ENCODE measurements at places on chromosomes 2 and 18.

- DNase-seq, result no peak
Observed at GRCh38 chr18:47397671-47398319, 146.3 kb upstream of the SKOR2 start.

DNA sequence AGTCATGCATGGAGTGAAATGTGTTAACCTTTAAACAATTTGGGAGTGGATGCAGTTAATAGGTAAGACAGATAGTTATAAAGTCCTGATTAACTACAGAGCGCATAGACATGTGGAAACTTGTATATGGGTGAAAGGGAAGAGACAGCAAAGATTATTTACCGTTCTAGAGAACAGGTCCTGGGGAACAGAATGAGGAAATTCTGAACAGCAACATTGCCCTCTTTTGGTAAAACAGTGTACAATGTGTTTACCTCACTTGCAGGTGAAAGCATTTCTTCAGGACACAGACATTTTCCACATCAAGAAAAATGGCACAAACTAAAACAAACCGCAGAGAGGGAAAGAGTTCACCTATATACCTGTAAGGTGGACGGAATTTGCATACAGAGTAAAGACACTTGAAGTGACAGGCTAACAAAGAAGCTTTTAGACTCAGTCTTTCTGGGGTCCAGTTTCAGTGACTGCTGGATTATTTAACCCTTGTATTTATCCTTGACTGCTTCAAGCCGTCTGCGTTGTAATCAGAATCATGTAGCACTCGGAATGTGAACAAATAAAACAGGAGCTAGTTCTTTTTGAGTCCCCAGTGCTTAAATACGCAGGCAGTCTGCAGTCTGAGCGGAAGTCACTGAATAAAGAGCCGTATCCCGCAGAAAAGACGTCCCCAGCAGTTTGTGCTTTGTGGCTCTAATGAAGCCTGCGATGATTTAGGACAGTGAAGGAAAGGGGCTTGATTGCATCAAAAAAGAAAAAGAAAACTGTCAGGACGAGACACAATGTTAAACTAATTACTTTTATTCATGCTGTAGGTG, 364.8 kb upstream of the GALNT5 start:
- no peak for DNase-seq

- DNase-seq, result no peak
Observed at GRCh38 chr2:120926463-120927264, 191.0 kb downstream of the GLI2 start.

- DNase-seq, result no peak
Observed at GRCh38 chr18:10417664-10418063, 36.8 kb upstream of the APCDD1 start.

- no peak for DNase-seq
Observed at GRCh38 chr2:192465141-192465540, 270.4 kb upstream of the TMEFF2 start.

DNA sequence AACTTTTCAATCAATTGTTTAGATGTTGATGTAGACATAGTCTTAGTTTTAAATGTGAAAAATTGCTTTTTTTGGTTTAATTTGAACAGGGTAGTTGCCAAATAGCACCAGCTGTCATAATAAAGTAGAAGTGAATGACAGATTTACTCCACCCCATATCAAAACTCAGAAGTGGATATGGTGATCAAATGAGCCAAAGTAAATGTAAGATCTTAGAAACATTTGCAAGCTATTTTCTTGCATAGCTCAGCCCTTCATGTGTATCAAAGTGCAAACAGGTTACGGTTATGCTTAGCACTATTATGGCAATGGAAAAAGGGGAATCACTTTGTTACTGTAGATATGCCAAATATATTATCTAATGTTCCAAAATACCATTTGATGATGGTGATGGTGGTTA, 540.9 kb upstream of the NRP2 start:
- DNase-seq, result no peak

DNA sequence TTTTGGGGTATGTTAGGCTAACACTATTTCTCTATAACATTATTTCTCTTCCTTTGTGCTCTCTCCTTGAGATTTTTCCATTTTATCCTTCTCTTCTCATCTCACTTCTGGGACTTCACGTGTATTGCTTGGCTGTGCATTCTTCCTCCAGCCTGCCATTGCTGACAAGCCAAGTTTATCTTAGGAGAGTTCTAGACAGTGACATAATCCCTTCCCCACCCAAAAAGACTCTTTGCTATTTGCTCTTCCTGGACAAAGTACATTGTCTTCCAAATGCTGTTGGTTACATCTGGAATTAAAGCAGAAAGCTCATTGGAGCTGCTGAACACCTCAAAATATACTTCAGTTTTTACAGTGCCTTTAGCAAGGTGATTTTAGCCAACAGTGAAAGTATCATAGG, 8.9 kb downstream of the TSPYL6 start:
- no peak for DNase-seq

GRCh38 chr2:84875213-84875560, 5.7 kb downstream of the TRABD2A start:
- no peak for DNase-seq

DNA sequence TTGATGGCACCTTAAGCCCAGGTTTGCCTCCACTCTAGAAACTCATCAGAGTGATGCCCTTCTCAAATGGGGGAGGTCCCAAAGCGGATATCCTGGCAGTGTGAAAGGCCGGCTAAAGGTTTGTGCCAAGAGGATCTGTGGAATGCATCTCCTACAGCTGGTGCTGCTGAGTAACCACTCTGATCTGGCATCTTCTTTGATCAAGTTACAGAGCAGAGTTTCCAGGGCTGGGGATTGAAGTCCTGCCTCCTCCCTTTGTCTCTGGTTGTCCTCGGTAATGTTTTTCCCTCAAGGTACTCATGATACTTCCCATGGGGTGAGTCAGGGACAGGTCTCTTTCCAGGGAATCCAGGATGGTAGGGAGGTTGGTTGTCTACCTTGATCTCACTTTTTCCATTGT, 24.6 kb downstream of the PRKRA start:
- no peak for DNase-seq

- no peak for DNase-seq
Observed at GRCh38 chr2:214376618-214377285, 34.1 kb upstream of the VWC2L start.

- no peak for DNase-seq
Observed at GRCh38 chr18:12048010-12048826, 45.4 kb upstream of the ANKRD62 start.

- DNase-seq, result no peak
Observed at GRCh38 chr2:99395589-99396130, 58.5 kb downstream of the EIF5B start.

DNA sequence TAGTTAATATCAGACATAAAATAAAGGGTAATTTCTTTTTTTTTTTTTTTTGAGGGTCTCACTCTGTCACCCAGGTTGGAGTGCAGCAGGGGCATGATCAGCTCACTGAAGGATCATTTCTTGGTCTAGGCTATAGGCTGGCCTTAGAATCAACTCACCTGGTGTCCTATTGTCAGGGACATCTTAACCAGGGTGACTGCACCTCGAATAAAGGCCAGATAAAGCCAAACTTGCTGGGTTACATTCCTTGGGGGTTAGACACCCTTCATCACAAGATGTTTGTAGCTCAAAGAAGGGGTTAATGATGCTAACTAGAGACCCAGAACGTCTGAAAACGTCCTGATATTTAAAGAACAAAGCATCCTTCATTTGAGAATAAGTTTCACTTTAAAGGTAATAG, 17.9 kb downstream of the SPATA3 start:
- no peak for DNase-seq

DNA sequence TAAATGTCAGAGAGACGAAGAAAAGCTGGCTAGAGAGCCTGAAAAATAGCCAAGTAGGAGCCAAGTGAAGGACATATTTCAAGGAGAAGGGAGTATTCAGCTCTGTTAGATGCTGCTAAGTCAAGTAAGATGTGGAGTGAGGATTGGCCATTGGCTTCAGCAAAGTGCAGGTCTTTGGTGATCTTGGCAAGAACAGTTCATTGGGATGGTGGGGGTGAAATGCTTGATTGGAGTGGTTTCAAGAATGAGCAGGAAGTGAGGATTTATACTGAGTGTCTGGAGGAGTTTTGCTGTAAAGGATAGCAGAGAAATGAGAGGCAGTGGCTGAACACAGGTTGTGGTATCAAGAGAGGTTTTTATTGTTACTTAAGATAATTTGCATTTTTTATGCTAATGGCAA, 139.7 kb downstream of the PRPF40A start:
- DNase-seq, result no peak

DNA sequence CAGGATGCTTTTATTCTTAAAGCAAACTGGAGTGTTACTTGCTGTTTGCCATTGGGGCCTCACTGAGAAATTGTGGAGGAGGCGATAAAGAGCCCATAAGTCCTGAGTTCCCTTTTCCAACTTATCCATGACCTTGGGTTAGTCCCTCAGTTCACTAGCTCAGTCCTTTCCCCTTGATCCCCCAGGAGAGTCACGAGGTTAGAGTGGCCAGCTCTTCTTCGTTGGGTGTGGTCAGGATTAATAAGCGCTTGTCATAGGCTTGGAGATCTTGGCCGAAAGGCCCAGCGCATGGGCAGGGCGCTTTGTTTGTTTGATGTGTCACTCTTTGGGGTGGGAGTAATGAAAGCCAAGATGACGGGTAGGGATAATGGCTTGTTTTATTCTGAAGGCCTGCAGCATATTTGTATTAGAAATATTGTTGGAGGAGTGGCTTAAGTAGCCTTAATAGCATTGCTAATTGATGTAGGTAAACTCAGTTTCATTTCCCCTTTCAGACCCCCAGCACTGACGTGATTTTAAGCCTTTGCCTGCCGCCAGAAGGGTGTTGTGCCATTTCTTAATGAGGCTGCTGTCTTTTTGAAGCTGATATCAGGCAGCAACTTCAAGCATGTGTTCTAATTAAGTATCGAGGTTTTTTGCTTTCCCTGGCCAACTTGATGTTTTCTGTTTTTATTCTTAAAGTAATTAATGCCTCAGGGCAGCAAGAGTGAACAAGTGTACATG, 15.7 kb downstream of the GRHL1 start:
- DNase-seq, result no peak

- DNase-seq, result peak; percentile 7
Observed at GRCh38 chr2:135960656-135961551, 24.5 kb downstream of the DARS1 start.

DNA sequence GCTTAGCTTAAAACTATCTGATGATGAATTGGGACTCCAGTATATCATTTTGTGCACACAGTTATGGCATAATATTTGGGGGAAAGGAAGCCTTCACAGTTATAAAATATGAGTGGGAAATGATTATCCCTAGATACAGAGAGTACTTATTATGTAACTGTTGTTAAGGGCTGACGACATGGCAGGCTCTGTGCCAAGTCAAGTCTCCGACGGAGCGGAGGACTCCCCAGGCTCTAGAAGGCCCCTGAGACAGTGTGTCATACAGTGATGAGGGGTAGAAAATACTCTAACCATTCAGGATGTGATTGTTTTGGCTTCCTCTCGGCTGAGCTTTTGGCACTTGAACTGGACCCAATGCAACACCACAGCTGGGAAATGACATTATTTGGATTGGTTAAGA, 211.8 kb downstream of the SLC8A1 start:
- DNase-seq, result no peak

DNA sequence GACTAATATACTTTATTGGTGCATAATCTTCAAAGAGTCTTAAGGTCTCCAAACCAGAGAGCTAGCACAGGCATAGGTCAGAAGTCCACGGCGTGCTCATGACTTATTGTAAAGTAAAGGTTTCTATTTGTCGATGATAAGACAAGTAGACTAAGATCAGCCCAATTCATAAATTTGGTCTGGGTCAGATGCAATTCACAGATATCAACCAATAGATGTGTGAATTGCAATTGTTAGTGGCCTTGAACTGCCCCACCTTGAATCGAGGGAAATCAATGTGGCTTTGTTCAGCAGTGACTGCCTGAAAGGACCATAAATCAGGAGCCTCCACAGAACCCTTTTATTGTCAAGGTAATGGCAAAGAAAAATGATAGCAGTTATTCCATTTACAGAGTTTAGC, 39.1 kb upstream of the CPS1 start:
- DNase-seq, result no peak

- no peak for DNase-seq
Observed at GRCh38 chr2:37631698-37632097, 39.7 kb downstream of the CDC42EP3 start.

DNA sequence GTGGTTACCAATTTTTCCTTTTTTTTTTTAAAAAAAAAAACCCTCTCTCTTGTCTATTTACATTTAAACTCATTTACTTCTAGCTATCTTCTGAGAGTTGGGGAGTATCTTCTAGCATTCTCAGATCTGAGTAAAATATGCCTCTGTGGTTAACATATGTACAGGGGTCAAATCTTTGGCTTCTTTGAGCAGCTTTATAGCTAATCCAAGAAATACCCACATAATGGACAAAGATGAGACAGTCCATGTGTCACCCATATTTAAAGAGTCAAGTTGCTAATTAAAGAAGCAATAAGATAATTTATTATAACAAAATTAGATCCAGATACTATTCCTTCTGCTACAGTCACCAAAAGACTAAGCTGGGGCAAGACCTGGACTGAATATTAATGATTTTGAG, 139.0 kb upstream of the HNRNPA3 start:
- DNase-seq, result no peak

DNA sequence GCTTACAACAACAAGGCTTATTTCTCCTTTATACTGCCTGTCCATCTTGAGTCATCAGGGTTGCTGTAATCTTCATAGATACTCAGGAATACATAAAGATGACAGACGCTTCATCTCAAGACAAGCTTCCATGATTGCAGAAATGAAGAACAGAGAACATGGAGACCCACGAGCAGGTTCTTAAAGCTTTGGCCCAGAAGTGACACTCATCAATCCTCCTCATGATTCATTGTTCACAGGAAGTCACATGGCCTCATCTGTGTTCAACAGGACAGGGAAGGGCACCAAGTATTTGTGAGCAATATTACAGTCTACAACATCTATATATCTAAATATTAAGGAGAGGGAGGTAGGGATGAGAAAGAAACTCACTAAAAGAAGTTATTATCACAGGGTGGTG, 36.5 kb upstream of the PGAP1 start:
- DNase-seq, result no peak

DNA sequence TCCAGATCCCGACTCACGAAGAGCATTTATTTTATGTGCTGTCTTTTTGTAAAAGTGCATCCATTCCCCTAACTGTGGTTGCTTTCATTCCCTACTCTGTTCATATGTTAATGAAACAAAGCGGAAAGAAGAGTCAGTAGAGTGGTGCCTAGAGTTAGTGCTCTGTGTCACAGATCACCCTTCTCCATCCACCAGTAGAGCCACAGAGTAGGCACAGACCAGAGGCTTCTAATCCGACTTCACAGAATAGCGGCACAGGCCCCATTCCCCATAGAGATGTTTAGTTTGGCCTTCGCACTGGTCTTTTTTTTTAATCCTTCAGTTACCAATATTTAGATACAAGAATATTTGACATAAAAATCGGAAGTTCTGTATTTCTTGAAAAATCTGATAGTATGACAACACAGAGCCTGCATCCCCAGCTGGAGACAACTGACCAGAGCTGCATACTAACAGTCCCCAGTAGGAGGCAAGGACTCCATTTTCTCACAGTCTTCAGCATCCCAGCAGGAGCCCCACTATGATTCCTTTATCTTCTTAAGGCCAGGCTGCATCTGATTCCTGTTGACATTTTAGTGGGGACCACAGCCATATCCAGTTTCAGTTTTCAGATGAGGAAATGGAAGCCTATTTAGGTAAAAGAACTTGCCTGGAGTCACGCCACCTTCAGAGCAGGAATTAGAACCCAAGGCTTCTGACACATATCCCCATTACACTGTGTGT, 7.0 kb downstream of the G6PC2 start:
- DNase-seq, result no peak
